ENCODE measurements at places on chromosomes 12 and 14. TPM values are rescaled to one million over a fixed set of nuclear protein-coding genes. Genes with fewer than 3 reads are reported as not detected.
A peak's percentile ranks its signal among the peaks of the same experiment; 100 is the strongest.

- DNase-seq, result no peak
These were observed 90.4 kb upstream of the CCDC91 start for GRCh38 chr12:28099871-28100270.

DNA sequence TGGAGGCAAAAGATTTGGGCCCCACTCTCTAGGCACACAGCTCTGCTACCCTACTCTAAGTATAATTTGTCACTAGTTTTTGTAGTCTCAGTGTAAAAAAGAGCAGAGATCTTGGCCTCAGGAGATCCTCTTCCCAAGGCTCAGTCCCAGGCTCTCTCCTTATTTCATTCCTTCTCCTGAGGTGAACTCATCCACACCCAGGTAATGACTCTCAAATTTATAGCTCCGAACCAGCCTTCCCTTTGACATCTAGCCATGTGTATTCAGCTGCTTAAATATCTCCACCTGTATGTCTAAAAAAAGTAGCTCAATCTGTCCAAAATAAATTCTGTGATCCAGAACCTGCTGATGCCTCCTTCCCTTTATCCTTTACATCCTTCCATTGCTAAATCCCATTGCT, 173.5 kb upstream of the HIF1A start:
- no peak for DNase-seq

The CAPZA3 gene
- not detected for total RNA-seq

DNA sequence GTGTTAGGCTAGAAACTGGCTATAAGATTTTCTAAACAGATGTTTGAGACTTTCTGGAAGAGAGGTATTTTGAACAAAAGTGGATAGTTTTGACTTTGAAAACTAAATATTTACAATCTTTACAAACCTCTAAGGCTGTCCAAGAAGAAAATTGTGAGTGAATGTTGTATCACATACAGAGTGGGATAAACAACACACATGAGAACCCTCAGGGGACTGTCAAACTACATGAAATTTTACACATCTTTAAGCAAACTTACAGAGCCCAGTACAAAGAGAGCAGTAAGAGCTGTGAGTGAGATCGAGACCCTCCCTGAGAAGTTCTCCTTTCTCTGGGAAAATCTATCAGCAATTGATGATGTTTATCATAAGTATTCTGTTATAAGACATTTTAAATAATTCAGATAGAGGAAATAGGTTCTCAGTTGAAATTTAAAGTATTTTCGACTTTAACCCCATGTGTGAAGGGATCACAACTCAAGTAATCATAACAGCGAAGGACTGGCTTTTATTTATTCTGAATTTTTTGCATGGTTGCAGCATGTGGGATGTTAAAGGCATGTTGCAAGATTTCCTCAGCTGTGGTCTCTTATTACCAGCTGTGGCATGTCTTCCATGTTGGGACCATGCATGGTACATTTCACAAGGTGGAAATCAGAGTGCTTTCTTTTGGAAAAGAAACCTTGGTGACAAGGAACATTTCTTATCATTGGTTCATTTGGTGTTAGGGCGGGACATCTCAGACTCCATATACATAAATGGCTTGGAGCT, 264.0 kb upstream of the PRICKLE1 start:
- DNase-seq, result no peak

- DNase-seq, result no peak
These were observed 204.4 kb downstream of the SLC25A21 start for GRCh38 chr14:36967892-36968555.

The PTGER2 gene
- 5.3 TPM for total RNA-seq

DNA sequence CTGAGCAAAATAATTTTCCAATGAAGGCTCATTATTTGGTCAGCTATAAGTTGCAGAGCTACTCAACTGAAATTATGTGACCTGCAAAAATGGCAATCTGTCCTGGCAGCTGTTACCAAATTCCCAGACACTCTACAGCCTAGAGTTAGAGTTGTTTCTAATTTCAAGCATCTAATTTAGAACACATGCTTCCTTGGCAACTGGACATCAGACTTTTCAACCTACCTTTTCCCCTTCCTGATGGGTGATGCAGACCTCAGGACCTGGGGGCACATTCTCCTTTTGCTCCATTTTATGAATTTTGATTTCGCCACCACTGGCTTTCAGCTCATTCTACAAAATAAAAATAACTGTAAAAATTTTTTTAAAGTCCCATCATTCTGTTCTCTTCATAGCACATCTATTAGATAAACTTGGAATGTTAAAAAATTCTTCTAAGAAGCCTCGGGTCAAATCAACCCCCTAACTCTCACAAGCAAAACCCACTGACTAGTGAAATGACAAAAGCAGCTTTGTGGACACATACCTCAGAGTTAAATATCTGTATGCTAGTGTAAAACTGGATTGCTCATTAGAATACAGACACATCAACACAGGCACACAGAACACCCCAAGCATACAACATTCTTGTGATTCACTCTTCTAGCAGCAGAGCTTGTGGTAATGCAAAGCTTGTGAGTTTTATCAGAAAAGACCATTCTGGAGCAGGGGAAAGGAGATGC, 33.5 kb upstream of the CERS5 start:
- no peak for DNase-seq

- peak; percentile 69 for DNase-seq
These were observed 32.4 kb downstream of the LTBP2 start for GRCh38 chr14:74579447-74580274.
